ENCODE measurements at places on chromosomes 16 and 17. TPM values are rescaled to one million over a fixed set of nuclear protein-coding genes. Genes with fewer than 3 reads are reported as not detected.

SP6 gene
- polyA plus RNA-seq: not detected

TEX14 gene
- polyA plus RNA-seq: 0.25 TPM

CFDP1 gene
- polyA plus RNA-seq: 39.0 TPM

CMIP gene
- polyA plus RNA-seq: 1.2 TPM

NOD2 gene
- 4.5 TPM for polyA plus RNA-seq

IRF8 gene
- polyA plus RNA-seq: 121 TPM

PARN gene
- 77.3 TPM for polyA plus RNA-seq

TBC1D26 gene
- not detected for polyA plus RNA-seq

TCAP gene
- 0.18 TPM for polyA plus RNA-seq

RCVRN gene
- polyA plus RNA-seq: not detected

TLCD3B gene
- not detected for polyA plus RNA-seq

GID4 gene
- 3.1 TPM for polyA plus RNA-seq

CD300LG gene
- polyA plus RNA-seq: not detected

PLK1 gene
- 191 TPM for polyA plus RNA-seq

FBXO39 gene
- not detected for polyA plus RNA-seq

TUBB3 gene
- polyA plus RNA-seq: 1.3 TPM

KRTAP4-16 gene
- not detected for polyA plus RNA-seq

DNAH3 gene
- polyA plus RNA-seq: 0.01 TPM
